ENCODE measurements at places on chromosomes 4 and X.

DNA sequence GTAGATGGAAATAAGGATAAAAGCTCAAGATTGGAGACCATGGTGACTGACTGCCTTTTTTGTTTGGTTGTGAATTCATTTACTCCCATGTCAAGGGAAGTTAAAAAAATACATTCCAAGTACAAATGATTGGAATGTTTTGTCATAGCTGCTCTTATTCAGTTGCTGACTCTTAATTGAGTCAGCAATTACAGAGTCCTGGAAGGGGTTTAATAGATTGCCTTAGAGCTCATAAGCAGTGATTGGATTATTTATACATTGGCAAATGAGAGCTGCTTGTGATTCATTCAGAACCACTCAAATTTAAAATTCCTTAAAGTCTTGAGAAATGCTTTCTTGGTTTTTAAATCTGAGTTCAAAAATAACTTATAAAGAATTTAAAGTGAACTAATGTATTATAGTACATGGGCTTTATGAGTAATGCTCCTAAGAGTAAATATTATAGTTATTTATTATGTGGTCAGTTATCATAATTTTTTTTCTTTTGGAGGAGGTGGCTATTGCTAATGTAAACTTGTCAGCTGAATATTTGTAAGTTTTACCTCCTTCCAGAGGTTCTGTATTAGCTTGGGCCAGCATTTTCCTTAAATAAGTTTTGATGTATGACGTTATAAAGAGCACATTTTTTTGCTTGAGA is 13.6 kb downstream of the JADE1 start:
- DNase-seq = no peak

GRCh38 chr4:8774071-8774470 is 97.6 kb downstream of the HMX1 start:
- DNase-seq = no peak

DNA sequence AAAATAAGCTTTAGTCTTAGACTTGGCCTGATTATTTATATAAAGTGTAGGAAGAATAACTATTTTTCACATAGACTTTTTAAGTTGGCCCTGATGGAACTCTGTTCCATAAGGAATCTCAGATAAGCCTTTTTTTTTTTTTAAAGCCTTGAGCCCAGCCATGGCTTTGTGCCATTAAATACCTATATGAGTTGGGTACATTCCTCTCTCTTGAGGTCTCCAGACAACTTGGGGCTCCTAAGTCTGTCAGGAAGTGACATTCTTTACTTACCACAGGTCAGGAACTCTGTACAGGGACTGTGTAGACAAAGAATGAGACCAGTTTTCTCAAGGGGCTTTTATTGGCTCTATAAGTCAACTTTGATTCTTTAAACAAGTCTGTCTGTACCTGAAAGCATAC is 27.1 kb upstream of the IGFBP7 start:
- no peak for DNase-seq

- DNase-seq = no peak
These were observed 127.3 kb downstream of the LINC00632 start for GRCh38 chrX:140836874-140837273.

DNA sequence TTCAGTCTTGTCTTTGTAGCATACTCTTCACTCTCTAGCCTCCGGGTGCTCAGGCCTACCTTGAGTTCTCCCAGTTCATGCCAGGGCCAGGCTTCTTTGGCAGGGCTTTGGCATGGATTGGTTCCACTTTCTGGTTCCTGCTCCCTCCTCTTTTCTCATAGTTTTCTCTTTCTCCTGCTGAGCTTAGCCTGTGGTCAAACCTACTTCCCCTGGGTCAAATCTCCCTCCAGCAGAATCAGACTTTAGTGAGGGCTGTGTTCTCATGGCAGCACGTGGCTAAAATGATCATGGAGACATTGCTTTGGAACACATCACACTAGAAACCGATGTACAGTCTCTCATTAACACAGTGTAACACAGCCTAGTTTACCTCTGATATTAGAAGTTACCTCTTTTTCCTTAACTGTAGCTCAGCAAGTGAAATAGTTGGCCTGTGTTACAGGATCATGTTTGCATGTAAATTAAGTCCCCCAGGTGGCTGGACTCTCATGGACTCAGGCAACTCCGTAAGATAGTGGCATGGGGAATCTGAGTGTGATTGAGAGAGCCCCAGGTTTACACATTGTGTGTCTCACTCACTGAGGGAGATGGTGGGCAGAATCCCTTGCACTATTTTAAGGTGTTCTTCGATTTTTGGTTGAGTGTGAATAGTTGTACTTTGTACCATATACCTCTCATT is 13.3 kb downstream of the RAB9A start:
- no peak for DNase-seq

GRCh38 chrX:120457766-120458180 is 11.3 kb downstream of the LAMP2 start:
- no peak for DNase-seq

GRCh38 chr4:6225469-6225868 is 25.1 kb upstream of the JAKMIP1 start:
- no peak for DNase-seq

DNA sequence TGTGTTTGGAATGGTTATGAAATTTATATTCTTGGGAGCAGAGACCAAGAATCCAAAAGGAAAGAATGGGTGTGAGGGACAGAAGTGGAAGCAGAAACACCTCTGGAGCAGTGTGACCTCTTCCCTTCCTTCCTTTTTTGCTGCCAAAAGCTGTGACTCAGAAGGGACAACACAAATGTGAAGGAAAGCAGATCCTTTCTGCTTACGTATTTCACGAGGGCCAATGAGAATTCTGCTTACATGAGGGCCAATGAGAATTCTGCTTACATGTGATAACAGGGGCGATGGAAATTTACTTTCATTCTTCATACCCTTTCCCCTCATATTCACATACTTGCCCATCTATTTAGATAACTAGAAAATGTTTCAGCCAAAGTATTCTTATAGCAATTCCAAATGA is 404.6 kb downstream of the PRDM5 start:
- no peak for DNase-seq

DNA sequence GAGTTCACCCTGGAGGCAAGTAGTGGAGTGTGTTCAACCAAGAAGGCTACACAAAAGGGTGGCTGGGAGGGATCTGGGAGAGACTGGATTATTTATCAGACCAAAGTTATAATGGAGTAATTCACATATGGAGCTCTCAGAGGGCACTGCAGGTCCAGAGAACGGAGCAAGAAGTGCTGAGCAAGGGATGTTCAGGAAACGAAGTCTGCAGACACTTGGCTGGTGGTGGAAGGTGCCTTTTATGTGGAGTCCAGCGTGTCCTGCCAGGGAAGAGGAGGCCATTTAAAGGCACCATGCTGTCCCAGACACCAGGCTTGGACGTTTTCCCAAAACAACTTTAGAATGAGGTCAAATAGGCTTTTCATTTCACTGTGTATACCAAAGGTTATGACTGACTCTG is 130.1 kb downstream of the CEP135 start:
- DNase-seq = no peak

DNA sequence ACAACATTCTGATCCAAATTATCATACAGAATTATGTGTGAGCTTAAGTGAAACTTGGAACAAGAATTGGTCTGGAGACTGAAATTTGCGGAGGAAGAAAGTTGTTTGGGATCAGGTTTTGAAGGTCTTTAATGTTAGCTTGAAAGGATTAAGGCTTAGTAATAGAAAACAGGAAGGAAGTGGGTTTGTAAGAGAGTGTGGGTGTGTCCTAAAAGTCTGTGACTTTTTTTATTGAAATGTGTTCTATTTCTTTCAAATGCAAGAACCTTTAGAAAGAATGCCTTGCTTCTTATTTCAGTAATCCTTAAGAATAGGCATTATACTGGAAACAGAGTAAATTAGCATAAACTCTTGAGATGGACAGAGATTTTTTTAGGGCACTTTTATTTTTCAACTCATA is 198.0 kb downstream of the GALNTL6 start:
- no peak for DNase-seq

DNA sequence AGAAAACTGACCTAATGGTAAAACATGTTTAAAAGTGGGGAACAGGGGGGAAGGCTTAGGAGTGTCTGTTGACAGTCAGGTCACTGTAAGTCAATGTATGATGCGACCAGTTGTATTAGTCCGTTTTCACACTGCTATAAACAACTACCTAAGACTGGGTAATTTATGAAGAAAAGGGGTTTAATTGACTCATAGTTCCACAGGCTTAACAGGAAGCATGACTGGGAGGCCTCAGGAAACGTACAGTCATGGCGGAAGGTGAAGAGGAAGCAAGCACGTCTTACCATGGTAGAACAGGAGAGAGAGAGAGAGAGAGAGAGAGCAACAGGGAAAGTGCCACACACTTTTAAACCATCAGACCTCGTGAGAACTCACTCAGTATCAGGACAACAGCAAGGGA is 13.0 kb upstream of the PLAC1 start:
- DNase-seq = no peak

- DNase-seq = no peak
These were observed 27.2 kb upstream of the SLC25A4 start for GRCh38 chr4:185115827-185116232.

GRCh38 chrX:111435469-111435868 is 23.5 kb upstream of the DCX start:
- DNase-seq = no peak

- no peak for DNase-seq
These were observed 208.4 kb downstream of the GASK1B start for GRCh38 chr4:157964463-157964862.

DNA sequence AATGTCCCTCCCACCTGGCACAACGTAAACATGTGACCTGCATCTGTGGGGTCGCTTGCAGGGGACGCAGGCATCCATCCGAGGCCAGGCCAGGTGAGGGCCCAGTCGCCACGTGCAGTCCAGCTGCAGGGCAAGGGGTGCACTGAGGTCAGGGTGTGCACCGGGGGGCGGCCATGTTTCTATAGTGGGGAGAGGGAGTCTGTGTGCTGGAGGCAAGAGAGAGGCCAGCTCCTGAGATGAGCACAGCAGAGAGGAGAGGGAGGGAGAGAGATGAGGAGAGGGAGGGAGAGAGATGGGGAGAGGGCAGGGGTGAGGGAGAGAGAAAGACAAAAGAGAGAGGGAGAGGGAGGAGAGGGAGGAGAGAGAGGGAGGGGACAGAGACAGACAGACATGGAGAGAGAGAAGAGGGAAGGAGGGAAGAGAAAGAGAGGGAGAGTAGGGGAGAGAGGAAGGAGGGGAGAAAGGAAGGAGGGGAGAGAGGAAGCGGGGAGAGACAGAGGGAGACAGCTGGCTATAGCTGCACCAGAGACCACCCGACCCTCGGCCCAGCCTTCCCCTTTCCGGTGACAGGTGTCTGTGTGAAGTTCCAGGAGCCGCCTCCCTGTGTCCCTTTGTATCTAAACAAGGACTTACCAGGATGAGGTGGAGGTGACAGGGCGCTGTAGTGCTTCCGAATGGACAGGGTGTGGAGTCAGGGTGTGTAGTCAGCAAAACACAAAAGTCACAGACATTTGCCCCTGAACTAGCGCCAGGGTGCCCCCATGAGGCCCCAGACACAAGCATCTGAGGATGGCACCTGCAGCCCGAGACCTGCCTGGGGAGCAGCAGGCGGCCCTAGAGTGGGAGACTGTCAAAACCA is 68.7 kb downstream of the ADRA2C start:
- no peak for DNase-seq

DNA sequence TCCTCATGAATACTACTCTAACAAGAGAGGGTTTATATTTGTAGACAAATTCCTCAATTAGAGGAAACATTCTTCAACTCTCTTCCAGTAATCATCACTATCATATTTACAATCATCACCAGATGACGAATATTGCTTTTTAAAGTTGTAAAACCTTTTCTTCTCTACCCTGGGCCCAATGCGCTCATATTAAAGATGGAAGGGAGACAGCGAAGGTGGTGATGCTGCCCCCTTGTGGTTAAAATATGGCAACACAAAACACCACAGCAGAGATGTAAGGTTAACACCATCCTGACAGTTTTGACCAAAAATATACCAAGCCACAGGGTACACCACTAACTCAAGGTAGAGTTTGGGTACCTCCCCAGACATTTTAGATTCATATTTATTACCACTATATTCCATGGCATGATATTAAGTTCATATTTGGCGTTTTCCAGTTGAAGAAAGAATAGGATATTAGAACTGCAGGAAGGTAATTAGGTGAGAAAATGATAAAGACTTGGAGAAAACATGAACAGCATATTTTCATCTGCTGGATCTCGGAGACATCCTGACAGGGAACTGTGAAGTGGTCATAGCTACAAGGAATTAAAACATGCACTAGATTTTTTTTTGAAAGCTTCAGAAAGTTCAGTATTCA is 72.8 kb downstream of the SLC9A7 start:
- DNase-seq = peak; percentile 6

DNA sequence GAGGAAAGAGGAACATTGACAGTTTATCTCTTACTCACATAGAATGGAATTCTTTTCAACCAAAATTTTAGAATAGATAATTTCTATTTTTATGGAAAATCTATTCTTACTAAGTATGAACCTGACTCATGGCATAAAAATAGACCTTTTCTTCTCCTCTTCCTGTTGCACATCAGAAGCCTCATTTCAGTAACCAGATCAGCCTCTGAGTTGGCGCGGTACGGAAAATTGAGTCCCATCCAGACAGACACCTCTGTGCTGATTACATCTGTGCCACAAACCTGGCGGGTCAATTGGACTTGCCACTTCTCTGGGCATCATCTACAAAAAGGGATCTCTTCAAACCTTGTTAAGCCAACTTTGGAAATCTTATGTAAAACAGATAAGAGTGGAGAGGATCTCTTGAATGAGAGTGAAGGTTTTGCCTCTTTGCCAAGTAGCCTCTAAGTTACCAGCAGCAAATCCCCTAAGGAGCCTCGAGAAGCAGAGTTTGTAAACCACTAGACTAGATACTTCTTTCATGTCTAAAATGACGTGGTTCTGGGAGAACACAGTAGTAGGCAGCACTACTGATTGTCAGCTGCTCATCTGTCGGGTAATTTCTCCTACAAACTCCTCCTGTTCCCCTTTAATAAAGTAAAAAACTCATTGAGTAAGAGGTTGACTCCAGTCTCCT is 37.4 kb downstream of the TENM3 start:
- no peak for DNase-seq

GRCh38 chr4:104489731-104490095 is 5.0 kb downstream of the CXXC4 start:
- no peak for DNase-seq

DNA sequence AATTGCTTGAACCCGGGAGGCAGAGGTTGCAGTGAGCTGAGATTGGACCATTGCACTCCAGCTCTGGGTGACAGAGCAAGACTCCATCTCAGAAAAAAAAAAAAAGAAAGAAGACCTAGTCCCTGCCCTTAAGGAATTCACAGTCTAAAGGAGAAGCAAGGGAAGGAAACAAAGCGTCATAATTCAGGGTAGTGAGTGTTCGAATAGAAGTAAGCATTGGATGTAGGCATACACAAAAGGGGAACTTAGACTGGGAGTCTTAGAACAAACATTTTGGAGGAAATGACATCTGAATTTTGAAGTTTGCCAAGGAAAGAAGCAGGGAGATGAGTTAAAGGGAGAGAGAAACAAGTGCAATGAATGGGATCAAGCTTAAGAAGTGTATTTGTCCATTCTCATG is 32.4 kb downstream of the PPM1K start:
- DNase-seq = no peak

GRCh38 chr4:181845617-181846016 is 397.6 kb upstream of the TENM3 start:
- no peak for DNase-seq

DNA sequence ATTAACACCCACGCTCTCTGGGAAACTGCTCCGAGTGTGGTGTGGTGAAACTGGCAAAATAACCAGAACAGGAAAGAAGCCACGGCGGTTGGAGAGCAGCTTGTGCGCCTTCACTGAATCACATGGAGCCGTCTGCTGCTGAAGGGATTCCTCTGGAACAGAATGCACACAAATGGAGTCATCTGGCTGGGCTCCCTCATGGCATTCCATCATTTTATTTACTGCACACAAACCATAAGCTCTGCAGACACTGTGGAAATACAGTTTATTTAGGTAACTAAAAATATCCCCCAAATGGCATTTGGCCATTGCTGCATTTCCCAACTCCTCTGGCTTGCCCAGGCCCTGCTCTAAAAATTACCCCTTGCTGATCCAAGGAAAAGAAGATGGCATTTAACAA is 187.0 kb upstream of the S100G start:
- no peak for DNase-seq
